Activated CD4-positive, alpha-beta T cell treated with anti-CD3 and anti-CD28 coated beads, Interleukin-2, amount 50 U/mL, for 24 hours (primary cell): ENCODE measurements at places on chromosomes 2 and 18.

- no peak for DNase-seq
Measured at GRCh38 chr2:218788529-218789255, 6.7 kb downstream of the CYP27A1 start.

DNA sequence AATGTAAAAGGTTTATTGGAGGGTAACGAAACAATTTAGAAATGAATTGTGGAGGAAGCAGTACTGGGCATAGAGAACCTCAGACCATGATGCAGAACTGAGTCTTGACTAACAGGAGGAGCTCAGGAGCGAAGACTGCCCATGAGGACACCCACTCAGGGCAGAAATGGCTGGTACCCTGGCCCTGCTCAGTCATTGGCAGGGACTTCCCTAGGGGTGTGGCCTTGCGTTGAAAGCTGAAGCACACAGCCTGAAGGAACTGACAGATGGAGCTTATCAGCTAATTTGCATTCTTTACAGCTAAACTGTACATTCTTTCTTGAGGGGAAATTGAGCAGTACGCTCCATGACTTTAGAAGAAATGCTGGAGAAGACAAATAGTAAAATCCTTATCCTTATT is 57.1 kb downstream of the PDK1 start:
- no peak for DNase-seq

- no peak for DNase-seq
Measured at GRCh38 chr2:236673126-236673822, 103.6 kb downstream of the ACKR3 start.

DNA sequence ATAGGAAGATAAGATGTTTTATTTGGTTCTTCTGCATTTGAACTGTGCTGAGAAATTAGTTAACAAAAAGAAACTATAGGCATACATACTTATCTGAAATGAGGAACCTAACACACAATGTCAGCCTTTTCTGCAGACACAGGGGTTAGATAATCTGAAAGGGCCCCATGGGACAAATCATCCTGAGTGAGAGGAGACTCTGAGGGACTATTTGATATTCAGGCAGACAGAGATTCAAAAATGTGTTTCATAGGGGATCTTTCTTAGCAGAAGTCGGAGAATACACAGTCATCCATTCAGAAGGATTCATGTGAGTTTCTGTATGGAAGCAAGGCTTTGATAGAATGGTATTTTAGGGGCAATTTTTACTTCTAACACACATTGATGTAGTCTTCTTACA is 79.1 kb downstream of the NCKAP5 start:
- DNase-seq = no peak

DNA sequence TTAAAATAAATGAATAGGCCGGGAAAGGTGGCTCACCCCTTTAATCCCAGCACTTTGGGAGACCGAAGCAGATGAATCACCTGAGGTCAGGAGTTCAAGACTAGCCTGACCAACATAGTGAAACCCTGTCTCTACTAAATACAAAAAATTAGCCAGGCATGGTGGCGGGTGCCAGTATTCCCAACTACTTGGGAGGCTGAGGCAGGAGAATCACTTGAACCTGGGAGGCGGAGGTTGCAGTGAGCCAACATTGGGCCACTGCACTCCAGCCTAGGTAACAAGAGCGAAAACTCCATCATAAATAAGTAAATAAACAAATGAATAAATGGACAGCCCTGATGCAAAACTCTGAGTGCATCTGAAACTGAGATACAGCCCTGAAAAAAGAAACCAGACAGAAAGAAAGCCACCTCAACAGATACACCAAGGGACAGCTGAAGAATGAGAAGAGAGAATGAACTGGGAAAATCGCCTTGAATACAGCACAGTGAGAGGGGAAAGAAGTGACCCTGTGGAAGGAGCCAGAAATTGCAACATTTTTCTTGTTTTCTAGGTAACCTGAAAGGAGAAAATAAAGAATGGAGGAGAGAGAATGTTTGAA is 64.4 kb downstream of the TRABD2A start:
- no peak for DNase-seq

- peak; percentile 43 for DNase-seq
Measured at GRCh38 chr2:65186872-65187851, 40.5 kb upstream of the ACTR2 start.
